AG08396 (cell line): ENCODE measurements at places on chromosomes 1 and 21.

GRCh38 chr21:28522014-28522799 is 470.5 kb downstream of the LTN1 start:
- peak; percentile 7 for DNase-seq

- DNase-seq: no peak
Measured at GRCh38 chr21:44965251-44966022, 25.6 kb downstream of the SLX9 start.

- no peak for DNase-seq
Measured at GRCh38 chr1:161972828-161973227, 50.8 kb downstream of the OLFML2B start.

DNA sequence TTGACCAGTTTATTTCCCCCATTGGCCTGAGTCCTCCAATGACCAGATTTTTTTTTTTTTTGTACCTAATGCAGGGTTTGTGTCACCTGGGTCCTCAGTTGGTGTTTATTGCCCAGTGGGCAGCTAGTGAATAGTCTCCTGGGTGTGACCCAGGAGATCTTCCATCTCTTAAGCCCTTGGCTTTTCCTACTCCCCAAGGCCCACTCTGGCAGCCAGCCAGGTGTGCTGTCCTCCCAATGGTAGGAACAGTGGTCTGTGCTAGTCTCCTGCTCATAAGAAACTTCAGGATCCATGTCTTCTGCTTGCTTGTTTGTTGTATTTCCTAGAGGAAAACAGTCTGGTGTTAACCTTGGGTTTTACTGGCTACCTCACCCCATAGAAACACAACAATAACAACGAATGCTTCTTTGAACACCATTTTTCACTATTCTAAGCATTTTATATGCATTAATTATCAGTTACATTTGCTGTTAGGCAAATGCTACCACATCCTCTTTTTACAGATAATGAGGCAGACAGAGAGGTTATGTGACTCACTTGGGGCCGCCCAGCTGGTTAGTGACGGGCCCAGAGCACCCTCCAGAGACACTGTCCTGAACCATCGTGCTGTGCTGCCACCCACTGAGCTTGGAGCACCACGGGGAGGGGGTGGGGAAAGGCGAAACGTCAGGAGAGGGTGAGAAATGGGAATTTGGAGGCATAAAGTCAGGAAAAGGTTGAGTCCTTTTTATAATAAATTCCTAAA is 107.5 kb downstream of the HIVEP3 start:
- no peak for DNase-seq

DNA sequence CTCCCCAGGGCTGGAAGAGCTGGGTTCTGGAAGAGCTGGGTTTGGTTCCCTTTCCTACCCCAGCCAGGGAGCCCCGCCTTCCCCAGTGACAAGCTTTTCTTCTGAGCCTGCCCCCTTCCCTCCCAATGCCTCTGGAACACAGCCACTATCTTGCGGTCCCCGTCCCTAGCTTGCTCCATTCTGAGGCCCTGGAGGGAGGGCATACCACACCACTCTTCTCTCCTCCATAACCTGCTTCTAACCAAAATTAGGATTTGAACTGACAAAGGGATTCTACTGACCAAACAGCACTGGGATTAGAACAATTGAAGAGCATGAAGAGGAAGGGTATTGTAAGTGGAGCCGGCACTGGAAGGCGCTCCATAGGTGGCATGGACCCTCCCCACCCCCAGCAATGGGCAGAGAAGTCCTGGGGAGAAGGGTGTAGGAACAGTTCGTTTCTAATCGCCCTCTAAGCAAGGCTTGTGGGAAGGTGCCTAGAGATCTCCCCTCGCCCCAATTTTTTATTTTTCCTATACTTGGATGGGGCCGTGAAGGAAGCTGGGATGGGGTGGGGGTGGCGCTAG is 690 bp downstream of the C1orf216 start:
- DNase-seq: peak; percentile 85

DNA sequence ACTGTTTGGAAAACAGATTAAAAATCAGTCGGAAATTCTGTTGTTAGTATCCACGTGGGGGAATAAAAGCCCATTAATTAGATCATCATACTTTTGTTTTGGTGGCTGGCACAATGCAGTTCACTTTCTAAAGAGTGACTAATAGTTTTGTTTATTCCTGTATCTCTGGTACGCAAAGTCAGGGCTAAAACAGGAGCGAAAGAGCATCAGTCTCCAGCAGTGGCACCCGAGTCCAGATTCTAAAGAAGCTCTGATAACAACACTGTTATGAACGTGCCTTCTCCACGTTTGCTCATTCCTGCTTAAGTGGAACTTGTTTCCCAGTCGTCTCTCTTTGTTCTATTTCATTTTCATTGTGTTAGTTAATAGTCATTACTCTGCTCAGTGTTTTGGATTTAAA is 69.6 kb downstream of the HSPA13 start:
- DNase-seq: no peak

DNA sequence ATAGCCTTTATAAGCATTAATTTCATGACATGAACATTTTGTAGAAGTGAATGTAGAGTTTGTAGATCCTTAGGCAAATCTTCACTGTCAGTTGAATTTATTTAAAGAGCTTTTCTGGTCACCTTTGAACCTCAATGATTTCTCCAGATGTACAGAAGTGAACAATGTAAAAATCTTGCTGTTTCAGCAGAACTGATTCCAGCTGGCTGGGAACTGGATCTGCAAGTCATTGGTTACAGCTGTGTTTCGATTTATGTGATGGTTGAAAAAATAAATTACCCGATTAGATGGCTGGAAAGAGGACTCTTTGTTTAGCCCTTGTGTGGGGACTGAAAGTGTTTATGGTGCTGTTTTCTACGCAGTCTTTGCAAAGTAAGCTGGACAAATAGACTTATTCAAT is 849.8 kb downstream of the USP25 start:
- no peak for DNase-seq

DNA sequence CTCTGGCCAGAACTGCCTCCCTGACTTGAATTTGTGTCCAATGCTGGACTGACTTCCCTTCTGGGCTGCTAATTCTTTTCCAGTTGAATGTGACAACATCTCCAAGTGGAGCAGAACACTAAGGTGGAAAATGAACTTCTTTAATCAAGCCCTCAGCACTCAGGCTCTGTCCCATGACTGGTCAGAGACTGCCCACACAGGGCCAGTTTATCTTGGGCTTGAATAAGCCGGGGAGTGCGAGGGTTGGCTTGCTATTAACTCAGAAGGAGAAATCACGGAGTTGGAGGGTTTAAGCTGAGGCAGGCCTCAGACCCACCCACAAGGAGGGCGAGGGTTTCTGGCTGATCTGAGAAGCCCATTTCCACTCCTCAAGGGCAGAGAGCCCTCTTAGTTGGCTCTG is 12.4 kb downstream of the KCNA10 start:
- no peak for DNase-seq

DNA sequence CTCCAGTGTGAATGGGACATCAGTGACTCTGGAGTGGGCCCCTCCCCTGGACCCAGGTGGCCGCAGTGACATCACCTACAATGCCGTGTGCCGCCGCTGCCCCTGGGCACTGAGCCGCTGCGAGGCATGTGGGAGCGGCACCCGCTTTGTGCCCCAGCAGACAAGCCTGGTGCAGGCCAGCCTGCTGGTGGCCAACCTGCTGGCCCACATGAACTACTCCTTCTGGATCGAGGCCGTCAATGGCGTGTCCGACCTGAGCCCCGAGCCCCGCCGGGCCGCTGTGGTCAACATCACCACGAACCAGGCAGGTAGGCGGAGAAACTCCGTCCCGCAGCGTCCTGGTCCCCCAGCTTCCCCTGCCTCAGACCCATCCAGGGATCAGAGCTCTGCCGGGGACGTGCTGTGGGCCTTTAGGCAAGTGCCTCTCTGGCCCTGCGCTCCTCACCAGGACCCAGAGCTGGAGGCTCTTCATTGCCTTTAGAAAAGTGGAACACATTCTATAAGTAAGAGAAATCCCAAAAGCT is 25.7 kb downstream of the EPHA8 start:
- DNase-seq: no peak

DNA sequence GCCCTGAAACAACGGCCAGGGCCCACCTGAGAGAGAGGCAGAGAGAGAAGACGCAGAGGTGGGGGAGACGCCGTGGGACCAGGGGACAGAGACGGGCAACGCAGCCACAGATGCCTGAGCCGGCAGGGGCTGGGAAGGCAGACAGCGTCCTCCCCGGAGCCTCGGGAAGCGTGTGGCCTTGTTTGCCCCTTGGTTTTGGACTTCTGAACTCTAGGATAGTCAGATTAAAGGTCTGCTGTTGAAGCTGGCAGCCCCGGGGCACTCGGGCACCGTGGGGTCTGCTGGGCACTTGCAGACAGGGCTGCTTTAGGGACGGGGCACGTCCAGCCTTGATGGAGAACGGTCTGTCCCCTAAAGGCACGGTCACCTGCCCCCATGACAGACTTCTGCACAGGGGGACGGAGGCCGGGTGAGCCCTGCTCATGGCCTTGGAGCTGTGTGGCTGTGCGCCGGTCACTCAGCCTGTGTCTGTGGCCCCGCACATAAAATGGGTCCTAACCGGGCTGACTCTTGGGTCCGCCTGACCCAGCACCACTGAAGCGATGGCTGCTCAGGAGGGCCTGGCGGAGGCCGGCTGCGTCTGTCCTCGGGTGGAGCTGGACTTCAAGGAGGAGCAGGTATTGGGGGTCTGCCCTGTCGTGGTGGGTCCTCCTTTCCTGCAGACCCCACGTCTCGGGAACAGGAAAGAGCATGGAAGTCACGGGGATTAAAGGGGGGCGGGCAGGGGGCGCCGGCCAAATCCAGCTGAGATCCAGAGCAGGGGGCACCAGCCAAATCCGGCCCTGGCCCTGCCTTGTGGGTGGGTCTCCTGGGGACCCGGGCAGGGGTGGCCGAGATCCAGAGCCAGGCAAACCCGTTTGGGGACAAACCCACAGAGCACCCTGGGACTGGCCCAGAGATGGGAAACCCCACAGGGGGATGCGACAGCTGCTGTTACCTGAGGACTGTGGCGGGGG is 9.6 kb upstream of the RNF223 start:
- no peak for DNase-seq

GRCh38 chr21:36976882-36977651 is 10.6 kb upstream of the HLCS start:
- peak; percentile 34 for DNase-seq

DNA sequence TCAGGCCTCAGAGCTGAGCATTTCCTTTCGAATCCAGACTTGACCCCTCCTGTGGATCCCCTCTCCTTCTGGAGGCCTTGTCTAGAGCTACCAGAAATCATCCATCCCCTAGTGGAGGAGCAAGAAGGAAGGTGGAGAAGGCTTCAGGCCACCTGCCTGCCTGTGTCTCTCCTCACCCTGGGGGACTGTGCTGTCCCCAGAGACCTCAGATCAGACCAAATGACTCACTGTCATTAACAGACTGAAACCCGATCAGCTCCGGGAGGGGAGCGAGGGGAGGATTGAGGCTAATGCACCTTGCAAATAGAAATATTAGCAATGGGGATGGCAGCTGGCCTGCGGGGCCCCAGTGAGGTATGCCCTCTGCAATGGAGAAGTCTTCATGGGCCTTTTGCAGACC is 2.1 kb downstream of the MYBPH start:
- DNase-seq: no peak

GRCh38 chr21:37564341-37564923 is 197.9 kb downstream of the DYRK1A start:
- DNase-seq: peak; percentile 89

DNA sequence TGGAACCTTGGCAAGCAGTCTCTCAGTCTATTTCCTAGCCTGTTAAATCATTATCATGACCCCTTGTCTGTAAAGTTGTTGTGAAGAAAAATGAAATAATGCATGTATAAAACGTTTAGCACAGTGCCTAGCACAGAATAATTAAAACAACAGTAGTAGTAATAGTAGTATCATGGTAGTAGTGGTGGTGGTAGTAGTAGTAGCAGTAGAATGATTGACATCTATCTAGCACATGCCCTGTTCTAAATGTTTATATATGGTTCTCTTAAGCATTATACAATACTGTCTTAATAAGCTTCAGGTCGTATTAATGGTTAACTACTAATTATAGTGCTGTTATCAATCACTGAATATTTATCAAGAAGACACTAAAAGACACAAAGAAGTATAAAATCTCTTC is 46.7 kb downstream of the GPR3 start:
- DNase-seq: no peak

- DNase-seq: no peak
Measured at GRCh38 chr1:159941591-159942560, 3.5 kb downstream of the IGSF9 start.

- DNase-seq: peak; percentile 45
Measured at GRCh38 chr1:91757763-91758460, 128.0 kb downstream of the TGFBR3 start.

DNA sequence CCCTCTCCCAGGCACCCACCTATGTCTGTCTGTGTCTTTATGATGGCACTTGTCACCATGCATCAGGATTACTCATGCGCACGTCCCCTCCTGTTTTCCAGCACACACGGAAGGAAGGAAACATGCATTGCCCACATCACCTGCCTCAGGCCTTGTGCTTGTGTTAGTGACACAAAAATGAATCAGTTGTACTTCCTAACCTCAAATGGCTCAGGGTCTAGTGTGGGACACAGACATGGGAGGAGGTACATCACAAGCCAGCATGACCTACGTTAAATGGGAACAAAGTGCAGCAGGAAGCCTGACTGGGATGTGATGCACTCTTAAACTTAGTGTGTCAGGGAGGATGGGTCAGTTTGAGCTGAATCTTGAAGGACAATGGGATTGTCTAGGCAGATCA is 126.7 kb downstream of the TRABD2B start:
- DNase-seq: no peak

DNA sequence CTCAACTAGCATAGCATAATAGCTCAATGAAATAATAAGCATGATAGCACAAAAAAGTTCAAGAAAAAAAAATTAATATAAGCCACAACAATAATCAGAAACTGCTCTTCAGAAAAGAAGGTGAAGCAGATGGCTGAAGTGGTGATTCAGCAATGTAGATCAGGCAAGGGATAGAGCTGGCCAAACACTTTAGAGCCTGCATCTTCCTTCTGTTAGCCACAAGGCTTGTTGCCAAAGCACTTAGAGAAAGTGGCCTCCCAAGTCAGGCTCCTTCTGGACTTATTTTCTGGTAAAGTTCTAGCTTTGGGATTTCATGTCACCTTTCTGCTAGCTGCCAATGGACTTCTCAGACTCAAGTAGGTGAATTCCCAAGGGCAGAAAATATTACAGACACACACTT is 60.3 kb upstream of the C1orf87 start:
- peak; percentile 44 for DNase-seq

DNA sequence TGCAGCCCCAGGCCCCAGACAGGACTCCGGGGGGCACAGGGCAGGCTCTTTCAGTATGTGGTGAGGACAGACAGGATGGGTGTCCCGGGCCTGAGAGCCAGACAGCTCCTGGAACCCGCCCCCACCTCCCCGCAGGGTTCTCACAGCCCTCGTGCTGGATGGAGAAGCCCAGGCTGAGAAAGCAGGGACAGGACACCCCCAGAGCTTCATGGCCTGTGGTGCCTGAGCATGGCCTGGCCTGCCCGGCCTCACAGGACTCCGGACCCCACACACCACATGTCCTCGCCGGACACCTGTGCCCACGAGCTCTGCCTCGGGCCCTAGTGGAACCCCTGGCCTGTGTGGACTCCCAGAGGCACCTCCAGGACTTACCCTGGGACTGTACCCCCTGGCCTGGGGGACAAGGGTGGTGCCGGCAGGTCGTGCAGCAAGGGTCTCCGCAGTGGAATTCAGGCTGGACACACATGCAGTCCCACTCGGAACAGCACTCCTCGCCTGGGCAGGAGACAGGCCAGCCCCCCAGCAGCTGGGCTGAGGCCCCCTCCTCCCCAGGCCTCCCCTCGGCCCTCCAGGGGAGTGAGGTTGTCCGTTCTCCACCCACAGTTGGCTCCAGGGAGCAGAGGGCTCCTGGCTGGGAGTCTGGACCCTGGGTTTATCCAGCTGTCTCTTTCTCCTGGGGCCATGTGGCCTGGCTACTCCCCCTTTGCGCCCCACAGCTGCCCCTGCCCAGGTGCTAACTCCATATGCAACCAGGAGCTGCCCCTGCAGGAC is 1.2 kb downstream of the TNFRSF18 start:
- no peak for DNase-seq
